ENCODE measurements at places on chromosomes 1 and 21.

DNA sequence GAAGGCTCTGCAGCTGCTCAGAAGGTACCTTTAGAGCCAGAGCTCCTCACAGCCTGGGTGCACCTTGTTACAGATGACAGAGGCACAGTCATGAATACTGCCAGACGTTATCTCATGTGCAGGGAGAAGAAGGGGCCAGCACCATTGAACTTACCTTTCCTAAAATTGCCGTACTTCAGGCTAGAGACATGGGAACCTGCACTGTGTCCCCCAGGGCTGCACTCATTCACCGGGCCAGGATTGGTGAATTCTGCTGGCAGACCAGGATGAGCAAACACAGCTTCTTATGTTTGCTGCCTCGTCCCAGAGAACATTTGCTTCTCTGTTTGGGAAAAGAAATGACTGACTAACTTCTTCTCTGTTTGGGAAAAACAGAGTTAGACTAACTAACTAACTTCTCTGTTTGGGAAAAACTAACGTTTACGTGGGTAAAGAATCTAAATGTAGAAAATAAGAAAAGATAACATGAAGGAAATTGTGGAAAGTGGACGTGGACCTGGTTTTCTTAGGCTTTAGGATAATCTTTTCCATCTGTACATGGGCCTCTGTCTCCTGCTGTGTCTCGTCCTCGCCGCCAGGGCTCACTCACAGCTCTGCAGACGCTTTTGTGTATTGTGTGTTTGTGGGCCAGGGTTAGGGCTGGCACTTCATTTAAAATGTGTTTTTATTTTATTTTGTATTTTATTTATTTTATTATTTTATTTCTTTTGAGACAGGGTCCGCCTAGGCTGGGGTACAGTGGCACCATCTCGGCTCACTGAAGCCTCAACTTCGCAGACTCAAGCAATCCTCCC lies 9.9 kb downstream of the OBSCN start:
- DNase-seq: no peak

DNA sequence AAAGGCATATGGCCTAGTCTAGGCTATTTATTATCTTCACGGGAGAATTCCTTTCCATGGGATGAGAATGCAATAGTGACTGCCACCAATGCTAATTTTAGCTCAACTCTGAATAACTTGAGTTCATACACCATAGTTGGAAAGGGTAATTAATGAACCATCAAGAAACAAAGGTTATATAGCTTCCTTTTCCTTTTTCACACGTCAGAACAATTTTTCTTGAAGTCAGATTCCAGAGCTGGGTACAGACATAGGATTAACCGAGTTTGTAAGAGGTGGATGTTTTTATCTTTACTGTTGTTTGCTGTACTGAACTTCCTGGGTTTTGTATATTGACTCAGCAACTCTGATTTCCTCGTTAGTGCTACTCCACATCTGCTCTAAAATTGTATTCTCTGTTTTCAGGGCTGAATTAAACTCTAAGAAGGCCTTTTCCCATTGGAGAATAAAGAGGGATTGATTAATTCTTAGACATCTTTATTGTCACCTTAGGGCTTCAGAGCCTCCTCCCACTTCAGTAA lies 262.0 kb downstream of the NUF2 start:
- DNase-seq: no peak

- no peak for DNase-seq
Measured at GRCh38 chr1:170027760-170028159, 46.7 kb downstream of the KIFAP3 start.

DNA sequence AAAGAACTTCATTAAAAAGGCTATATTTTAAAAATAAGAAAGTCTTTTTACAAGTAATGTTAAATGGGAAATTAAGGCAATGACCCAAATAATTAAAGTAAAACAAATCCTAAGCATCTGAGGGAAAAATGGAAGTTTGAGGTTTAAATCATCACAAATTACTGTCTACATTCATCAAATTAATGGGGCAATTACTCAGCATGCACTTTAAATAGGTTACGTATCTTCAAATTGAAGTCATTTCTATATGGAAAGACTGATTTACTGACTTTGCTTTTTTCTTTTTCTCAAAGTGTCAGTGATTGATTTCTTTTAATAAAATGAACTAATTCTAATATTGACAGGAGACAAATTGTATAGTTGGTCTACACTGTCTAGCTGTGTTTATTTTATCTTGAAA lies 1452.3 kb downstream of the NCAM2 start:
- DNase-seq: no peak

Measured in SJCRH30 (cell line).